Lower leg skin (tissue), 4 donors: ENCODE measurements at places on chromosomes 5 and 9. TPM values are rescaled to one million over a fixed set of nuclear protein-coding genes. Genes with fewer than 3 reads are reported as not detected.

DNA sequence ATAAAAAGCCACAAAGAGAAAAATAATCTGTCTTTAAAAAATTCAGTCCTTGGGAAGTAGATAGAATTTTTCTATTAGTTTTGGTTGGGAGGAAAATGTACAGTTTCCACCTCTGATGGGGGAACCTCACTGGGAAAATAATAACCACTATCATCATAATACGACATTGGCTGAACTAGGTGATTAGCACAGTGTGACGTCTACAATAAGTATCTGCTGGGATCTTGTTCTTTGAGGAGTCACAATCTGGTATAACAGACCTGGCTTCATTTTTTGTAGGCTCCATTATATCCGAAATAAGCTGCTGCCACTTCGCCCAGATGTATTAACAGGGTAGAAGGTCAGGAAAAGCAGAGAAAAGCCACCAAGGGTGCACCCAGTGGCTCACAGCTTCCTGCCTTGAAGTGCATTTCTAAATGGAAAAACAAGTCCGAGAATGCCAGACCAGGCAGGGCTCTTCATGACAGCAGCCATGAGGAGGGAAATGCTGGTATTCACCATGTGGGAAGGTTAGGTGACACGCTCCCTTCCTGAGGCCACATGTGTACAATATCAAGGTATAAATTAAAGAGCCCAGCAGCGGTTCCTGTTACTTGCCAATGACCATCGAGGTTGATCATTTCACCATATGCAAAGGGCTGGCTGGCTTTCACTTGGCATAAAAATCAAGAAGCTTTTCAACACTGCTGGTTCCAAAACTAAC is 152.8 kb downstream of the PRELID2 start:
- no peak for DNase-seq

GRCh38 chr5:176620333-176620981 is 9.9 kb downstream of the SNCB start:
- DNase-seq: no peak

DNA sequence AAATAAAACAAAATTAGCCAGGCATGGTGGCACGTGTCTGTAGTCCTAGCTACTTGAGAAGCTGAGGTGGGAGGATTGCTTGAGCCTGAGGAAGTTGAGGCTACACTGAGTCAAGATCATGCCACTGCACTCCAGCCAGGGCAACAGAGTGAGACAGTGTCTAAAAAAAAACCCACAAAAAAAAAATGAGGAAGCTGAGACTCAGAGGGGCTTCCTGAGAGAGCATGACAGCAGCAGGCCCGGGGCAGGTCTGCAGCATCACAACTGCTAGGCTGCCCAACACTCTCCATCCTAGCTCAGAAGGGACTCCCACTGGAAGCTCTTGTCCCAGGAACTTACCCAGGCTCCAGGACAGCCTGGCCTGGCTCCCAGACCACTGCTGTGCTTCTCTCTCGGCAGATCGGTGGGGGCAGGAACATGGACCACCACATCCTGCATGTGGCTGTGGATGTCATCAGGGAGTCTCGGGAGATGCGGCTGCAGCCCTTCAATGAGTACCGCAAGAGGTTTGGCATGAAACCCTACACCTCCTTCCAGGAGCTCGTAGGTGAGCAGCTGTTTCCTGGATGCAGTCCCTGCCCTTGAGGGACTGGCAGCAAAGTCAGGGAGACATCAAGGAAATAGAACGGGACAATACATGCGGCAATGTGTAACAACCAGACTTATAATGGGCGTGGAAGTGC is 19.1 kb downstream of the PTGS1 start:
- DNase-seq: peak; percentile 31

DNA sequence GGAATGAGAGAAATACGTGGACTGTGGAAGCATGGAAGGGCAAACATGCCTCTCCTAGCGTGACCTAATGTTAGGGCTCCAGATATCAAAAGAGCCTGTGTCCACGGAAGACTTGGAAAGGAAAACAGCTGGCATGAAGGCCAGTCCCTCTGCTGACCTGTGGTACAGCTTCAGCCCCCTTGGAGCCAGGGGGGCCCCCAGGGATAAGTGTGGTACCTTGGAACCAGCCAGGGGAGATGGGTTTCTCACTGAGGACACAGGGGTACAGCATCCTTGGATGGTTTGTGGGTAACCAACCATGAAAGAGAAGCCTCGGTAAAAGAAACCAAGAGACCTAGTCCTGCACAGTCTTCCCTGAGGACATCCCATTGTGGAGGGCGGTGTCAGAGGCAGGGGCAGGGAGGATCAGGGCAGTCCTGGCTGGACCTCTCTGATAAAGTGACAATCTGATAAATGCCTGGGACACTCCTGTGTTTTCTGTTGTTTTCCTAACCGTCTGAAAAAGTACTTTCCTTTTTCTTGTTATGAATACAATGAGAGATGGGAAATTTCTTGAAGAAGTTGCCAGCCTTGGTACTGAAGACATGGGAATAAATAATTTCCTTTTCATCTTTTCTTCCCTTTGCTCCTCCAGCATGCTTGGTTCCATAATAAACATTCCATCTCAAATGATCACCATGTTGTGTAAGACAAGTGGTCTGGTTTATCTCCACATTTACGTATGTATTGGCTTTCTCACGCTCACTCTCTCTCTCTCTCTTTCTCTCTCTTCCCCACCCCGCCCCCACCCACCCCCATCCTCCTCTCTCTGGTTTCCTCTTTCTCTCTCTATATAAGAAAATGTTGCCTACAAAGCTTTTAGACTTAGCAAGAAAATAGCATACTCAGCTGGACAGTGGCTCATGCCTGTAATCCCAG is 102.1 kb downstream of the SUSD1 start:
- DNase-seq: no peak

DNA sequence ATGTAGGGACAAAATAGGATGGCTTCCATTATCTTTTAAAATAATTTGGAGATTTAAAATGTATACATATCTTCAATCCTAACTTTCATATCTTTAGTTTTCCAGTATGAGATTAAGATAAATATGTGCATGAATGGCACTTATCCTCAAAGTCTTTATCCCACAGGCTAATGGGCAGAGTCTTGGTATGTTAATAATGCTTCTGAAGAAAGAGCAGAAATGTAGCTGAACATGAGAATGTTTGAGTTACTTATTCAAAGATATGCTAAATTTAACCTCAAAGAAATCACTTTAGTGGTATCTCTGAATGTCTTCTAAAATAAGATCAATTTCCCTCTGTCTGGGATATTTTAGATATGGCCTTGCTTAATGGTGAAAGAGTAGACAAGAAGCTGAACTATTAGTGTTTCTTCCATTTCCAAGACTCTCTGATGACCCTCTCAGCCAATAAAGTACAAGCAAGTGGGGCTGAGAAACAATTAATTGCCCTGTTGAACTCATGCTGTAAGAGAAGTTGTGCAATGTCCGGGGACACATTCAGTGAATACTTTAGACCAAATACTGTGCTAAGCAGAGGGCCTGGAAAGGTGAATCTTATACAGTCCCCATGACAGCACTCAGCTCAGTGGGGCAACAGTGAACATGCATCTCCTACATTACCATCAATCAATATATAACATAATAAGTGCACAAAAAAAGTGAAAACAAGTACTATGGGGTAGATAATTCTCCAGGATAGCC is 50.0 kb upstream of the ADAMTSL1 start:
- DNase-seq: no peak

- peak; percentile 44 for DNase-seq
Measured at GRCh38 chr9:135973277-135974219, 12.4 kb upstream of the UBAC1 start.

DNA sequence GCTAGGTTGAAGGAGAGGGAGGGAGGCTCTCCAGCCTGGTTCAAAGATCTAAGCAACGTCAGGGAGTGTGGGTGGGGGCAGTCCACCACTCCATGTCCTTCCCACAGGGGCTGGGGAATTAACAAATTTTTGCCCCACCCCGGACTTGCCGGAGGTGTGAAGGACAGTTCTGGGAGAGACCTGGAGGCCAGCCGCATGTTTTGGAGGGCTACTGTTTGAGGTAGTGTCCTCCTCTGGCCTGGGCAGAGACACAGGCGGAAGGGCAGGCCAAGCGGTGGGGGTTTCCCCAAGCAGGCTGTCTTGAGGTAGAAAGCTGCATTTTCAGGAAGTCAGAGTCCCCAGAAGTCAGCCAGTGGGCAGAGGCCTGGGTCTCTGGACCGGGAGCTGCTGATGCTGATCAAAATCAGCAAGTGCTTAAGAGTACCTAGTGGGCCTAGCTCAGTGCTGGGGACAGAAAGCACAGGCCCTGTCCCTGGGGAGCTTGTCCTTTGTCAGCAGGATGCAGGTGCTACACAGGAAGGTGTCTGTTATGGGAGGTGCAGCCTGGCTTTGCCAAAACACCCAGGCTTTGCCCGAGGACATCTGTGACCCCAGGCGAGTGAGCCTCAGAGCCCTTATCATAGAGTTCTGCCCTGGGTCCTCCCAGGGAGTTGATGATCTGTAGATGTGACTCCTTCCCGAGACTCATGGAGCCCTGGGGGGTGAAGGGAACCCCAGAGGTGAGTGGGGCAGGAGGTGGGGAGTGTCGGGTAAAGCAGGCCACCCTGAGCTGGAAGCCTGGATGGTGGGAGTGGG is 18.5 kb downstream of the JADE2 start:
- no peak for DNase-seq

The CNTNAP3B gene
- total RNA-seq: 16.1 TPM

The SHROOM1 gene
- total RNA-seq: 1.2 TPM

The AIF1L gene
- total RNA-seq: 33.0 TPM
